Hematopoietic multipotent progenitor cell treated with erythropoietin and hydrocortisone succinate and interleukin-3 and kit ligand, for 17 days (in vitro differentiated cells): ENCODE measurements at places on chromosomes 7 and 10.
A peak's percentile ranks its signal among the peaks of the same experiment; 100 is the strongest.

- no peak for DNase-seq
These were observed 459.3 kb upstream of the NRP1 start for GRCh38 chr10:33793793-33794192.

DNA sequence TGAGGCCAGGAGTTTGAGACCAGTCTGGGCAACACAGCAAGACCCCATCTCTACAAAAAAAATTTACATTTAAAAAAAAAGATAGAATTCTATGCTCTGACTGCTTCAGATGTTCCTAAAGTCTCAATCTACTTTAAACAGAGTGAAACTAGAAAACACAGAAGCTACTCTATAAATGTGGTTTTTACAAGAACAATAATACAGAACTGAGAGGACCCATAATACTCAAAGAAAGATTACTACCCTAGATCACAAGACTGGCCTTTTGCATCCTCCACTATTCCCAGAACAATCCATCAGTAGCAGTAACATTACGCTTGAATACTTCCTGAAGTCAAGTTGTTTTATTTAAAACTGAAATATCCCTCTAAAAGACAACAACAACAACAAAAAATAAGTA lies 119.4 kb downstream of the ZFAND4 start:
- DNase-seq: no peak

- no peak for DNase-seq
These were observed 169.9 kb downstream of the CREB5 start for GRCh38 chr7:28582226-28582625.

DNA sequence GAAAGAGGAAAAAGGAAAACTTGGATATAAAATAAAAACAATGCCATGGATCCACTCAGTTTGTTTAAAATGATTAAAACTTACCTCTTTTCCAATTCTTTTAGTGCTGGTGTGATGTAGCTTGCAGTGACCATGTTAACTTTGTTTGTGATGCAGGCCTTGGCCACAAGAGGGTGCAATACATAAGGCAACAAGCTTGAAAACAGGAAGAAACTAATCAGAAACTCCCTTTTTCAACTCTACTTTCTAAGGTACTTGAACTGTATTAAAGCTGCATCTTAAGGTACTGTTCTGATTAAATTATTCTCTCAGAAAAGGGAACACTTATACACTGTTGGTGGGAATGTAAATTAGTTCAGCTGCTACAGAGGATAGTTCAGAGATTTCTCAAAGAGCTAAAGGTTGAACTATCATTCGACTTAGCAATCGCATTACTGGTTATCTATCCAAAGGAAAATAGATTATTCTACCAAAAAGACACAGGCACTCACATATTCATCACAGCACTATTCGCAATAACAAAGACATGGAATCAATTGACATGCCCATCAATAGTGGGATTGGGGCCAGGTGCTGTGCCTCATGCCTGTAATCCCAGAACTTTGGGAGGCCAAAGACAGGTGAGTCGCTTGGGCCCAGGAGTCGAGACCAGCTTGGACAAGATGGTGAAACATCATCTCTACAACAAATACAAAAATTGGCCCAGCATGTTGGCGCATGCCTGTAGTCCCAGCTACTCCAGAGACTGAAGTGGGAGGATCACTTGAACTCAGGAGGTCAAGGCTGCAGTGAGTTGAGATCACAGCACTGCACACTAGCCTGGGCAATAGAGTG lies 50.9 kb downstream of the AASS start:
- DNase-seq: peak; percentile 66

GRCh38 chr7:50228148-50228547 lies 76.4 kb upstream of the IKZF1 start:
- no peak for DNase-seq

- DNase-seq: no peak
These were observed 175.4 kb downstream of the AUTS2 start for GRCh38 chr7:69773535-69774225.

- no peak for DNase-seq
These were observed 239.2 kb downstream of the EXOC4 start for GRCh38 chr7:133491846-133492652.

GRCh38 chr10:124477614-124478363 lies 16.2 kb downstream of the LHPP start:
- DNase-seq: no peak

DNA sequence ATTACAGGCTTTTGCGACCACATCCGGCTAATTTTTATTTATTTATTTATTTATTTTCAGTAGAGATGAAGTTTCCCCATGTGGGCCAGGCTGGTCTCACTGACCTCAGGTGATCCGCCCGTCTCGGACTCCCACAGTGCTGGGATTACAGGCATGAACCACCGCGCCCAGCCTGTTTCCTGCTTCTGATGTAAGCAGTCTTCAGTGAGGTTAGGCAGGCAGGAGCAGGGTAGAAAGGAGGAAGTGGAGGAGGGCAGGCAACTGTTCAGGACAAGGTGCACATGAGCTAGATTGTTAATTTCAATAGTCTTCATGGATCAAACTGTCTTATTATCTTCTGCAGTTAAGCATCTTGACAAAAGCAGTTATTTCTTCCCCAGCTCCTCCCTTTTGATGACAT lies 605.0 kb downstream of the CCSER2 start:
- DNase-seq: no peak

DNA sequence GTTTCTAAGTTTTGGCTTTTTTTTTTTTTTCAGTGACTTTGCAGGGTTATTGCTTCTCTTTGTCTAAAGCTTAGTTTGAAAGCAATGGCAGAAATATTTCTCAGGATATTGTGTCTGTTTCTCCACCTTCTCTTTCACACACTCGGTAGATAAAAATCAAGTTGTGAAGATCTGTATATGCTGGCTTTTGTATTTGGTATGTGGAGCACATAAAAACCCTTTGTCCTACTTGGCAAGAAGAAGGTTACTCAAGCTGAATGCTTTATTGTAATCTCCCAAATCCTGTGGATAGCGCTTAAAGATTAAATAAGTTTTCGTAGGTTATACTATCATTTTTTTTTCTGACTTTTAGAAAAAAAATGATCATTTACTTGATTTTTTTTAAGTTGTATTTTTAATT lies 172.4 kb downstream of the CDCA7L start:
- no peak for DNase-seq

GRCh38 chr7:100949227-100949932 lies at the start of gene MUC3A:
MUC3A (plus strand) TSS chr7:100949534; CDS start chr7:100949625, 91 bp downstream.
- DNase-seq: no peak

- DNase-seq: no peak
These were observed 40.0 kb downstream of the NPY start for GRCh38 chr7:24323961-24324480.

DNA sequence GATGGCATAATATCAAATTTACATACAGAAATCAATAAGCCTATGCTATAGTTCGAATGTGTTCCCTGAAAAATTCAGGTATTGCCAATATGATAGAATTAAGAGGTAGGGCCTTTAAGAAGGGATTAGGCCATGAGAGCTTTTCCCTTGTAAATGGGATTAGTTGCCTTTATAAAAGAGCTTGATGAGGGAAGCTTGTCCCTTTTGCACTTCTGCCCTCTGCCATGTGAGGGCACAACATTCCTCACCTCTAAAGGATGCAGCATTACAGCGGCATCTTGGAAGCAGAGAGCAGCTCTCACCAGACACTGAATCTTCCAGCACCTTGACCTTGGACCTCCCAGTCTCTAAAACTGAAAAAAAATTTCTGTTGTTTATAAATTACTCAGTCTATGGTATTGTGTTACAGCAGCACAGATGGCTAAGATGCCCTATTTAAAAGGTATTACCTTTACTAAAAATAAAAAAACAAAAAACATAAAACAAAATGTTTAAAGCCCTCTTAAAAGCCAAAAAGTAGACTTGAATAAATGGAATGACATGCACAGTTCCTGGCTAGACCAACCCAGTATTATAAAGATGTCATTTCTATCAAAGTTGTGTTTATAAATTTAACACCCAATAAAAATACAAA lies 909.6 kb downstream of the REEP3 start:
- no peak for DNase-seq

DNA sequence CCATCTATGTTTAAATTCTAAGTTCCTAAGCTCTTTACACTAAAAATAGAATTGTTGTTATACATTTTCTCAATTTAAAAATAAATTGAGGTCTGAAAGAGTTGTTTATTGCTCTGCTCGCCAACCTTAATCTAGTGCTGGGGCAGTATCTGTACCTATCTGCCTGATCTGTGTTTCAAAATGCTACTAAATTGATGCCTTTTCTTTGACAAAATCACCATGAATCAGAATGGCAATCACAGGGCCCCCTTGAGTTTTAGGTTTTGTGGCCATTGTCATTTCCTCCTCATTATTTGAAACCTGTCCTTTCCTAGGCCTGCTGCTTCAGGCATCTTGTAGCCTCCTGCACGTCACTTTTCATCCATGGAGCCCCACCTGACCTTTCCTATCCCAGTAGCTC lies 301.5 kb downstream of the EXOC4 start:
- no peak for DNase-seq

DNA sequence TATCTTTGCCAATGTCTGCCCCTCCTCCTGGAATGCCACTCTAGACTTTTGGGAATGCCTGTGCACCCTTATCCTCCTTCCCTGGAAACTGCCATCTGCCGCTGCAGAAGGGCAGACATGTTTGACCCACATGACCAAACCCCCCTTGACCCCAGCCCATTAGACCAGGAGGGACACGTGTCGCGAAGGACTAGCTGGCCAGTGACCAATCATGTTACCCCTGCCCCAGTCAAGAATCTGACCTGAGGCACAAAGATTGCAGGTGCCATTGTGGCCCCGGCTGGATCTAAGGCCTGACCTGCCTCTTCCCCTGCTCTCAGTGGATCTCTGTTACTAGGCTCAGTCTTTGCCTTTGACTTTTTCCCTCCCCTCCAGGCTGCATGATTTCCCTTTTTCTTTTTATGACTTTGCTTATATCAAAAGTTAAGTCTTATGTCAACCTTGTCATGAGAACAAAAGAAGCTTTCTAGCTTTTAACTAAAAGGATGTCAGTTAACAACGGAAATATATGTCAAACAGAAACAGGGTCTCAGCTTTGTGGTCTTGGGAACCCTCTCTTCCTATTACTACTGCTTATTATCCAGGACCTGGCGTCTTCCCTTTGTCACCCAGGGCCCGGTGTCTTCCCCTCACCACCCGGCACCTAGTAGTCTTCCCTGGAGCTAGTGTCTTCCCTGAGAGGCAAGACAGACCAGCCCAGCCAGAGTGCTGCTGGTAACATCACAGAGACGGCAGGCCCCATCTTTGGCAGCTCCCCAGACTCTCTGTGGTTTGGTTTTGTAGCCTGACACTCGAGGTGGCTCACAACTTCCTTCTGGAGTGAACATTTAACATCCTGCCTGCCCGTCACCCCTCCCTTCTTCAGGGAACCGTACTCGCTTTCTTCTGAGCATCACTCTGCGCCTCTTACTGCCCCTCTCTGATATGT lies 24.4 kb upstream of the PPIF start:
- DNase-seq: no peak
